ENCODE measurements at places on chromosomes 3 and 15.

DNA sequence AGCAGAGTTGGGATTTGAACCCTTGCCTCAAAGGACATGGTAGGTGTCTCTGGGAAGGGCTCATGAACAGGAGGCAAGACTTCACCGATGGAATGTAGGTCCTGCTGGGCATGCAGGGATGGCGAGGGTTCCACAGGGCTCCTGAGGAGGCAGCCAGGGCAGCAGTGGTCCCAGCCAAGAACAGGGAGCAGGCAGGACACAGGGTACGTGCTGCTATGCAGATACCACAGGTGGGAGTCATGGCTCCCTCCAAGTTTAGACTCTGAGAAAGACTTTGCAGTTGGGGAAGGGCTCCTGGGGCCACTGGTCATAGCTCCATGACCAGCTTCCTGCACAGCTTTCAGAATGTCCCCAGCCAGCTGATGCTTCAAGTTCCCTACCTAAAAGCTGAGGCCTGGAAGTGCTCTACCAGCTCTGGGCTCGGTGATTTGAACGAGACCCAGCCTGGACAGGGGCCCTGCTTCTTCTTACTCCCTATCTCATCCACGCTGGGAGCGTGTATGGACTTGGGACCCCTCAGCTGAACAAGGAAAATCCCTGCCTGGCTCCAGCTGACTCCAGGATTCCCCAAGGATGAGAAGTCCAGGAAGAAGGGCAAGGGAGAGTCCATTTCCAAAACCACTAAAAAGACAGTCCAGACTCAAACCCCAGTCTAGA is 747 bp downstream of the MYL3 start:
- no peak for DNase-seq

GRCh38 chr3:28376424-28376823 is 27.8 kb upstream of the AZI2 start:
- no peak for DNase-seq

GRCh38 chr3:11186318-11186692 is 32.0 kb downstream of the HRH1 start:
- DNase-seq = no peak

- no peak for DNase-seq
These were observed 24.8 kb upstream of the SHISA5 start for GRCh38 chr3:48528754-48529153.

- DNase-seq = no peak
These were observed 26.7 kb downstream of the SNTN start for GRCh38 chr3:63679186-63679585.

DNA sequence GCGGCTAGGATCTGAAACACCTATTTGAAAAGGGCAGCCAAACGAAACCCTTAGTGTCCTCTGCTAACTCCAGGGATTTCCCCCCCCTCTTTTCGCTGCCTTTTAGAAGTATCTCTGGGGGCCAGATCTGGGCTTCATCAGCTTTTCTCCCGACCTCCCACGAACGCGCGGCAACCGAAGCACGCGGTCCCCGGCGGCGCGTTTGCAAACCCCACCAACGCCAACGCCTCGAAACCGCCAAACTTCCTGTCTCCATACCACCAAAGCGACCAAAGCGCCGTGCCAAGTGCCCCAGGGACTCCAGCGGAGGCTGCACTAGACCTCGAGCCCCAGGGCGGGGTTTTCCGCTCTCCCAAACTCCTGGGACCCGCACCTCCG is 155.8 kb upstream of the FRMD4B start:
- DNase-seq = no peak

DNA sequence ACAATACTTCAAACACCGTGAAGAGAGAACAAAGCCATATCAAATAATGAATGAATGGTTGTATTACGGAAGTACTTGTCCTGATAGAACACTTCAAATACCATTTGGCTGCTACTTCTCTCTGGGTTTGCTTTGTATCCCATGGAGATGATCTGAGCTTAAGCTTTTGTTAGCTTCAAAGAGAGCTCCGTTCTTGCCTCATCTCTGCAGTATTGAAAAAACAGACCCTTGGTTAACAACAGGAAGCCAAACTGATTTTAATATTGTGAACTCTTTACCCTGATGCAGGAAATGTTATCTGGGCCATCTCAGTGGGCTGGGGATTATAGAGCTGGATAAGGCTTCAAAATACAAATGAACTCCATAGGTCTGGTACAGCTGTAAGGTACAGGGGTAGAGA is 101.0 kb downstream of the CHL1 start:
- no peak for DNase-seq

DNA sequence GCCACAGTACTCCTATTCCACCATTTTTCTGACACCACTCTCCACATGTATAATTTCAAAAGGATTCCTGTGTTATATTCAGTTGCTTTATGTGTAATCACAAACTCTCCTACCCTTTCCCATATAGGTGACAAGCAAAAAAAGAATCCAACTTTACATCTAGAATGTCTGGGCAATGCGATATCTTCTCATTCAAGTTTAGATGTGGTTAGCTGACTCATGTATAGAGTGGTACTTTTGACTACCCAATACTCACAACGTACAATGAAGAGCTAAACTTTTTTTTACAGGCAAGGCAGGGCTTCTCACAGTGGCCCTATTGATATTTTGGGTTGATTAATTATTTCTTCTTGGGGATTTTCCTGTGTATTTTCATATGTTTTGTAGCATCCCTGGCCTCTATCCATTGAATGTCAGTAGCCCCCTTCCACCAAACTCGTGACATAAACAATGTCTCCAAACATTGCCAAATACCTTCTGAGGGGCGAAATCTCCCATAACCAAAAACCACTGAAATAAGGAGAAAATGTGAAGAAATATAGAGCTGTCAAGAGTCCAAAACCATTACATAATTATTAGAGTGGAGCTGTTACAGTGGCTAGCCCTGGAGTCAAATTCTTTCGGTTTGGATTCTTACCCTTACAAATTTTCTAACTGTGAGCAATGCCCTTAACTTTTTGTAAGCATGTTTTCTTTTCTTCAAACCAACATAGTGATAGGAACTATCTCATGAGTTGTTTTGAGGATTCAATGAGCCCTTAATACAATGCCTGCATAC is 342.6 kb downstream of the NSUN3 start:
- no peak for DNase-seq

DNA sequence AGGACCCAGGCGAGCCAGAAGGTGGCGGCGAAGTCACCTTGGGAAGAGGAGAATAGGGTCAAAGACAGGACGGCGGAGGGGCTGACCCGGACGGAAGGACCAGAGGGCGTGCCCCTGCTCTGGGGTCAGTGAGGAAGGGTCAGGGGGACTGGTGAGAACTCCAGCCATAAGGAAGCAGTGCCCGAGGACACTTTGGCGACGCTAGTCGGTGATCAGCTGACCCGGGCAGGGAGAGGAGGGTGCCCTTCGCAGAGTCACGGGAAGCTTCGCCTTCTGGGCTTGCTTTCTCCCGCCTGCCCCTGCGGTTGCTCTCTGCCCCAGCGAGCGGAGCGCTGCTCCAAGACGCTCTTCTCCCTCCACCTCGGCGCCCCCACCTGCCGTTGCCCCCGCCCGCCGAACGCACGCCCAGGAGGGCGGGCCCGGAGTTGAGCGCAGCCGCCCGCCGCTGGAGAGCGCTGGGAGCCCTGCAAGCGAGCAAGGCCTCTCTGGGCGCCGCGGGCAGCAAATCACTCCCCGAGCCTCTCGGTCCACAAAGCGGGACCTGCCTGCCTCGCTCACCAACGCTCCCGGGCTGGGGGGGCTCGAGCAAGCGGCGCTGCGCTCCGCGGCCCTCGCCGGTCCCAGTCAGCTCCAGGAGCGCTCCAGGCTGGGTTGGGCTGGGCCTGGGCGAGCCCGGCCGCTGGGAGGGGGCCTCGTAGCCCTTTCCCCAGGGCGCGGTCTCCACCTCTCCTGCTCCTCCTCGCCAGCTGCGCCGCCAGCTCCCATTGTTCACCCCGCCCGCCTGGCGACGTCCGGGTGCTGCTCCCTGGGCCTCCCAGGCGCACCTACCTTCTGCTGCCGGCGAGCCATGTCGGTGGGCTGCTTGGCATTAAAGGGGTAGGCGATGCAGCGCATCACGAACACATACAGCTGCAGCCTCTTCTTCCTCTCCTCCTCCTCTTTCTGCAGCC is 1.2 kb downstream of the CADPS start:
- no peak for DNase-seq

DNA sequence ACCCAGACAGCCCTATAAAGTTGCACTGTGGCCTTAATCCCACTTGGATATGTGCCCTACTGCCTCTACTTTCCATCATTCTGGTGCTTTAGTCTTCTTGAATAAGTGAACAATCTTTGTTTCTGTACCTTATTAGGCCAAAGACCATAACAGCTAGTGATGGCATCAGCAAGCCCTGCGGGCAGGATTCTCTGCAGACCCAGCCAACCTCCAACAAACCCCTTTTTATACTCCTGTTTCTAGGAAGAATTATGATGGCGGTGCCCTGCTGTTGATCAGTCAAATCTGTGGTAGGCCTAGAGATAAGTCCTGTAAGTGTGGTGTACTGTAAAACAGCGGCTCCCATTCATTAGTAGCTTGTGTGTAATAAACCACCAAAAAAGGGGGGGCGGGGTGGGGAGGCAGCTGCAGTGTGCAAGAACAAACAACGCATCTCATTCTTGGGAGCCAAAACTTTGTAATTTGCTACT is 40.5 kb downstream of the SOX2 start:
- no peak for DNase-seq

- no peak for DNase-seq
These were observed 31.8 kb downstream of the UMPS start for GRCh38 chr3:124761935-124762660.

GRCh38 chr3:99586701-99587100 is 51.7 kb upstream of the COL8A1 start:
- no peak for DNase-seq

DNA sequence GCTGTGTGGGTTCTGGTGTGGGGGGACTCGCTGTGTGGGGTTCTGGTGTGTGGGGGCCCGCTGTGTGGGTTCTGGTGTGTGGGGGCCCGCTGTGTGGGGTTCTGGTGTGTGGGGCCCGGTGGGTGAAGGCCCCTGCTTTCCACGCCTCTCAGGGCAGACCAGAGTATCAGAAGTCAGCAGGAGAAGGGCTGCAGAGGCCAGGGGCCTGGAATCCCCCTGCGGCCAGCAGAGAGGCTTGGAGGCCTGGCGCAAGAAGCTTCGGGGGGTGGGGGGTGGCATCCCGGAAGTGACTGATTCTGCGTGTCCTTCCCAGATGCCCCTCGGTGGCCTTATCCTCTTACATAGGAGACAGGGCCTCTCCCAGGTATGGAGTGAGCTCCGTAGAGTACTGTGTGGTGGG is 37.4 kb downstream of the TNK2 start:
- DNase-seq = no peak

GRCh38 chr3:68090571-68090970 is 436.2 kb upstream of the SUCLG2 start:
- no peak for DNase-seq

- DNase-seq = no peak
These were observed 572.2 kb downstream of the MECOM start for GRCh38 chr3:169091196-169091823.

GRCh38 chr3:38327335-38328009 is 19.1 kb upstream of the XYLB start:
- no peak for DNase-seq

DNA sequence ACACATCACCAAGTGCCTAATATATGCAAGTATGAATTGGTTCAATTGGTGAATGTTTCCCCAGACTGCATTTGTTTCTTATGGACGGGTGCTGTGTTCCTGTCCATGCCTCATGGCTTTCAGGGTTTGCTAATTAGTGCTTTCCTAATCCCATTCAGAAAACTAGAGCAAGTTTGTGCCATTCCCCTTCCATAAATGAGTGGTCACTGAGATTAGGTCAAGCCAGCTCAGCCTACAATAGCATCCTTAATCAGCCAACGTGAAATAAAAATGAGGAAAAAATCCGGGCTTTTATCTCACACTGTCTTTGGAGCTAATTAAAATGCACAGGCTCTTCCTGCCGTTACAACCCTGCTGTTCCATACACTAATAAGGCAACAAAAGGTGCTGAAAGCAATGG is 788.8 kb downstream of the ROBO1 start:
- no peak for DNase-seq

GRCh38 chr3:9897408-9898372 is 5.0 kb upstream of the IL17RE start:
- no peak for DNase-seq

GRCh38 chr3:61730056-61730455 is 168.7 kb downstream of the PTPRG start:
- no peak for DNase-seq

GRCh38 chr3:151290673-151291072 is 12.3 kb upstream of the P2RY14 start:
- no peak for DNase-seq

GRCh38 chr3:136495213-136495612 is 245.1 kb downstream of the PCCB start:
- DNase-seq = no peak

GRCh38 chr15:39149636-39150150 is 431.2 kb upstream of the THBS1 start:
- DNase-seq = no peak

DNA sequence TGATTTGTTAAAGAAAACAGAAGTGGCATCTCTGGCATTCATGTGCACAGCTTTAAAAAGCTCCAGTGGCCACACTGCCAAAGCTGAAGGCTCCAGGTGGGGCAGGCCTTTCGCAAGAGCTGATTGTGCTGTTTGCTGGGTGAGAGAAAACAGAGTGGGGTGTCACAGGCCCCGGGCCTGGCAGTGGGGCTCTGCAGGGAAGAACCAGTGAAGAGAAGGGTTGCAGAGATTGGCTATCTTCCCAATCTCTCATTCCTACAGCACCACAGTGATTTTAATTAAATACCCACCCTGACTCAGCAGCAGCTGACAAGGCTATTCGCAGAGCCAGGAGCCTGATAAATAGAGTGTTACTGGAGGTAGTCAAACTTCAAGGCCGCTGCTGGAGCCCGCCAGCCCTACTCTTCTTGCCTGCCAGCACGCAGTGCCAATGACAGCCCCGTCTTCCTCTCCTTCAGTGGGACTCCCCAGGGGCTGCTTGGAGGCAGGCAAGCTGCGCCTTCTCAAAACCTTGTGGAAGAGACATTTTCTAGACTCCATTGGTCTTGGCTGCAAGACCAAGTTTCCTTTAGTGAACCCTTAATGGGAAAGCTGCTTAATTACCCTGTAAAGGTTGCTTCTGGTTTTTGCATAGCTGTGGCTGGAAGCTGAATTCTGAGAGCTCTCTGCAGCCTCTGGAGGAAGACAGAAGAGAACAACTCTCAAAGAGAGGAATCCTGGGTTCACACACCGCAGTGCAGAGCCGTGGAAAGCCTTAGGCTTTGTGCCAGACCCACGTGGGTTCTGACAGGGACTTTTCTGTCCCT is 225.8 kb upstream of the SLCO3A1 start:
- no peak for DNase-seq

DNA sequence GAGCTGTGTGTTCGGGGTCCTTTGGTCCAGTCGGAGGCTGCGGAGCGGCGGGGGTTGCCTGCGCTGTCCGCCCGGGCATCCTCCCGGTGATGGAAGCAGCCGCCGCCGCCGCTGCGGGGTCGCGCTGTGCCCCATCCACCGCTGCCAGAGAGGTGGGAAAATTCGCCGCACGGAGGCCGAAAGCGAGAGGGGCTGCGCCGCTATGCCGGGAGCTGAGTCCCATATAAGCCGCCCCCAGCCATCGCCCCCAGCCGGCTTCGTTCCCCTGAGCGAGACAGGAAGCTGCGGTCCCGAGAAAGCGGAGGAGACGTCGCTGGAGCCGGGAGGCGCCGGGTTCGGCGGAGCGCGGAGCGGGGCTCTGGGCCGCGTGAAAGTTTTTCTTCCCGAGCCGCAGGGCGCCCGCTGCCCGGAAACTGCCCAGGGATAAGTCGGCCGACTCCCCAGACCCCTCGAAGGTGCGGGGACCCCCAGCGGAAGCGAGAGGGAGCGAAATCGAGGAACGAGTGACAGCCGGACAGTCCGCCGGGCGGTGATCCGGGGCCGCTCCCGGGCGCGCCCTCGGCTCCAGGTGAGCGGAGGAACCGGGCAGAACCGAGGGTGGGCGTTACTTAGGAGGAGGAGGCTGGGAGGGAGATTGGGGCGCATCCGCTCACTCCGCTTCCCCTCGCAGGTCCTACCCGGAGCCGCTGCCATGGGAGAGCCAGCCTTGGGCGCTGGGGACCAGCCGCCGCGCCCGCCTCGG is 574 bp downstream of the CHST2 start:
- DNase-seq = peak; percentile 47

All from activated CD4-positive, alpha-beta memory T cell treated with anti-CD3 and anti-CD28 coated beads for 36 hours (primary cell).